Stimulated activated CD4-positive, alpha-beta T cell treated with anti-CD3 and anti-CD28 coated beads, Interleukin-12 subunit alpha, Interleukin-12 subunit beta, amount 100 ng/mL, for 24 hours (primary cell): ENCODE measurements at places on chromosomes 5 and 9.

GRCh38 chr9:129006328-129007034, 21.6 kb downstream of the SH3GLB2 start:
- DNase-seq = peak; percentile 35

GRCh38 chr5:133878236-133878555, 90.2 kb downstream of the C5orf15 start:
- no peak for DNase-seq

DNA sequence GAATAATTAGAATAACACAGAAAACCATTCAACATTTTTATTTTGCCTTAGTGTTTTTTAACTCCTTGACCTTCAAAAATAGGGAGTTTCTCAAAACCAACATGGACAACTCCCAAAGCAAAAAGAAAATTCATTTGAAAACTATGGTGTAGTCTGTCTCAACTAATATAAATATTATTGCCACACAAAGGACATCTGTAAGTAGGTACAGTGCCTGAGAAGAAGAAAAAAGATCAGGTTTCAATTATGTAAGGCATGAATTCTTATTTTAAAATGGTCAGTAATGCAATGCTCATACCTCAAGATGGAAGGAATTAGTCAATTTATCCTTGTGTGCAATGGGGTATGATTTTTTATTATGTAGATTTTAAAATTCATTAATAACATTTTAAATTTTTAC, 109.6 kb upstream of the CNTLN start:
- no peak for DNase-seq

- DNase-seq = no peak
Measured at GRCh38 chr9:86324308-86324707, 29.9 kb downstream of the TUT7 start.

DNA sequence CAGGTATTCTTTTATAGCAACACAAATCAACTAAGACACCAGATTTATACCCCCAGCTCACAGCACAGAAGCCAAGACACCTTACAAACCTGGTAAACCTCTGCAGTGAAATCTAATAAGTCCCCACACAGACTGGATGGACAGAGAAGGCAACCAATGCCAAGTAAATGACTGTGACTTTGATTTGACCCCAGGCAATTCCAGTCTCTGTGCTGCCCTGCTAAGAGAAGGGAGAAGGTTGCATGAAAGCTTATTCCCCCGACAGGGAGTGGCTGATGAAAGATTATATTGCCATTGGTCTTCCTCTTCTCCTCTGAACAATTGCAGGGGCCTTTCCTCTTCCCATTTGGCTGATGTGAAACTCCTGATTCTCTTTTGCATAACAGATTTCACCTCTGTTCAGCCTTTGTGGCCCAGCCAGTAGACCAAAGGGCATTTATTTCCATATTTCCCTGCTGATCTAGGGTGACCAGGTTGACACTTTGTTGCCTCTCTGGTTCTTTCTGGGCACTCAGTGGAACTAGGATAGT, 107.6 kb downstream of the ADRB2 start:
- no peak for DNase-seq

DNA sequence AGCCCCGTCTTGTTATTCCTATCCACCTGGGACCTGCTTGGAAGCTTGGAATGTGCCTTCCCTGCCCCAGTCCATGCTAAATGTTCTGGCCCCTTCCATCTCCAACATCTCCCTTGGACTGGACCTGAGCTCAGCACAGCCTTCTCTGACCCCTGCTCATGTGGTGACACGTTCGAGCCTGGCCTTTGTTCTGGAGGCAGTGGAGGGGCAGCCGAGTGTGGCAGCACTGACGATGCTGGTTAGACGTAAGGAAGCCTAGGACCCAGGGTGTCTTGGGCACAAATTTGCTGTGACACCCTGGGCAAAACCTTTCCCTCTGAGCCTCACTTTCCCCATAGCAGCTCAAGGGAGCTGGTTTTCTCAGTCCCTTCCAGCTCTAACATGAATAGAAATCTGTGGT, 3.9 kb downstream of the SPACA9 start:
- no peak for DNase-seq

DNA sequence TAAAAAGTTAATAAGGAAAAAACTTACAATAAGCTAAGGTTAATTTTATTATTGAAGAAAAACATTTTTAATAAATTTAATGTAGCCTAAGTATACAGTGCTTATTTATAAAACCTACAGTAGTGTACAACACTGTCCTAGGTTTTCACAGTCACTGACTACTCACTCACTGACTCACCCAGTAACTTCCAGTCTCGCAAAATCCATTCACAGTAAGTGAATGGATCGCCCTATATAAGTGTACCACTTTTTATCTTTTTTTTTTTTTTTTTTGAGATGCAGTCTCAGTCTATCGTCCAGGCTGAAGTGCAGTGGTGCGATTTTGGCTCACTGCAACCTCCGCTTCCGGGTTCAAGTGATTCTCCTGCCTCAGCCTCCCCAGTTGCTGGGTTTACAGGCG, 47.7 kb downstream of the FNIP1 start:
- no peak for DNase-seq

DNA sequence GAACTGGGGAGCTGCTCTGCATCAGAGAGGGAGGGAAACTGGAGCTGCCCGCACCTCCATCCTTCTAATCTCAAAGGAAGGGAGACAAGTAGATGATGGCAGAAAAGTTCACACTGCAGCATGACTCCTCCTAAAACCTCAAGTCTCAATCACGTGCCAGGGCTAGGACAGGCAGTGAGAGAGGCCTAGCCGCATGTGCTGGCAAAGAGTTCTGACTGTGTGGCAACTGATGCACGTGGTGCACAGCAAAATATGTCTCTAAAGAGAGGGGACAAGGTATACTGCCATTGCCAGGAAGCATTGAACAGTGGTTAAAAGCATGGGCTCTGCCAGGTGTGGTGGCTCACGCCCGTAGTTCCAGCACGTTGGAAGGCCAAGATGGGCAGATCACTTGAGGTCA, 38.1 kb downstream of the FBXO10 start:
- no peak for DNase-seq

- DNase-seq = no peak
Measured at GRCh38 chr9:91951944-91952520, 2.0 kb upstream of the ROR2 start.

- no peak for DNase-seq
Measured at GRCh38 chr9:109242014-109242413, 75.0 kb upstream of the FRRS1L start.

DNA sequence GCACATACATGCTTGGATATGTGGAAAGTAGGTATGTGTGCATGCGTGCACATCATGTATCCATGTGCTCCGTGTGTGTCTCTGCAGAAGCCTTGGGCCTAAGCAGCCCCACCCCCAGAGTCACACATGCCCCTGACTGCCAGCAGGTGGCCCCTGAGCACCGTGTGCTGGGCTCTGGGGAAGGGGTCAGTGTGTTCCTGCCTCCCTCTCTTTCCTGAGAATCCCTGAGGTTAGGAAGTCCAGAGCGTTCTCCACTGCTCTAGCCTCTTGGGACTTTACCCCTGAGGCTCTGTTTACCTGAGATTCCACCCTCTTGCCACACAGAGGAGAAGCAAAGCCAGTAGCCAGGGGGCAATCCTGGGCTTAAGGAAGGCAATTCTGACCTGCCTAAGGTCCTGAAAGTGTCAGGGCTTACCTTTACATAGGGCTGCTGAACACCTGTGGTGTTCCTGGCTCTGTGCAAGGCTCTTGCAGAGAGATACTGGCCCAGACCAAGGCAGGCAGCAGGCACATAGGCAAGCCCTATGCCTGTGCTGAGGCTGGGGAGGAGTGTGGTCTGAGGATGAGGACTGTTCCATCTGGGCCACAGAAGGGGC, 207.3 kb downstream of the TMEM38B start:
- DNase-seq = no peak

- no peak for DNase-seq
Measured at GRCh38 chr9:110975969-110976368, 62.3 kb downstream of the LPAR1 start.

- DNase-seq = no peak
Measured at GRCh38 chr5:36948650-36949049, 72.1 kb downstream of the NIPBL start.

DNA sequence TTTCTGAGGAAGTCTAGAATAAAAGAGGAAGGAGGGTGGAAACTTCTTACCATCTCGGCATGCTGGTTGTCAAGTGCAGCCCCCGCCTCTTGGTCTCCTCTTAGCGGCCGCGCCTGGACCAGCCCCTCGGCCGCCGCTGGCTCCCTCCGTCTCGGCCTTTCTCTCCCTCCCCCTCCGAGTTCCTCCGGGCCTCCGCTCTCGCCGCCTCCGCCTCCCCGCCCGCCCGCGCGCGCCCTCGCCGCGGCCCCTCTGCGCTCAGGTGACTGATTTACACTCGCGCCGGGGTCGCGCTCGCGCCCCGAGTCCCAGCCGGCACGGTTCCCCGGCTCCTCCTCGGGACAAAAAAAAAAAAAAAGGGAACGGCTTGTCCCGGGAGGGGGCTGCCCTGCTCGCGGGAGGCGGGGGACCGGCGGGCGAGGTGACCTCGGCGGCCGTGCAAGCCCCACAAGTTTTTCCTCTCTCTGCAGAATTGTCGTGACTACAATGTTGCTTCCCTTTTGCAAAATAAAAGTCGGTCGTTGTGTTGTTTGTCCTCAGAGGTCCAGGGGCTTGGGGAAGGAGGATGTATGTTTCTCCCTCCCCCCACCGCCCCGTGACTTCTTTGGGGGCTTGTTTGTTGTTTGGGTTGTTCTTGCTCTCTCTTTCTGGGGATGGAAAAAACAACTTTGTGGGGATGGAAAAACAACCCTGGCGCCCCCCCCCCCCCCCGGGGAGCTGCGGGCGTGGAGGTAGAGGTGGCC, at the start of gene BNC2:
BNC2 (minus strand) TSS at position 75 of the 740 bp plus-strand sequence; CDS start at position 53, 22 bp downstream.
- no peak for DNase-seq

GRCh38 chr9:93566408-93567270, 9.7 kb upstream of the PHF2 start:
- DNase-seq = peak; percentile 97

GRCh38 chr5:181168595-181169118, 21.3 kb downstream of the OR2V2 start:
- DNase-seq = no peak

DNA sequence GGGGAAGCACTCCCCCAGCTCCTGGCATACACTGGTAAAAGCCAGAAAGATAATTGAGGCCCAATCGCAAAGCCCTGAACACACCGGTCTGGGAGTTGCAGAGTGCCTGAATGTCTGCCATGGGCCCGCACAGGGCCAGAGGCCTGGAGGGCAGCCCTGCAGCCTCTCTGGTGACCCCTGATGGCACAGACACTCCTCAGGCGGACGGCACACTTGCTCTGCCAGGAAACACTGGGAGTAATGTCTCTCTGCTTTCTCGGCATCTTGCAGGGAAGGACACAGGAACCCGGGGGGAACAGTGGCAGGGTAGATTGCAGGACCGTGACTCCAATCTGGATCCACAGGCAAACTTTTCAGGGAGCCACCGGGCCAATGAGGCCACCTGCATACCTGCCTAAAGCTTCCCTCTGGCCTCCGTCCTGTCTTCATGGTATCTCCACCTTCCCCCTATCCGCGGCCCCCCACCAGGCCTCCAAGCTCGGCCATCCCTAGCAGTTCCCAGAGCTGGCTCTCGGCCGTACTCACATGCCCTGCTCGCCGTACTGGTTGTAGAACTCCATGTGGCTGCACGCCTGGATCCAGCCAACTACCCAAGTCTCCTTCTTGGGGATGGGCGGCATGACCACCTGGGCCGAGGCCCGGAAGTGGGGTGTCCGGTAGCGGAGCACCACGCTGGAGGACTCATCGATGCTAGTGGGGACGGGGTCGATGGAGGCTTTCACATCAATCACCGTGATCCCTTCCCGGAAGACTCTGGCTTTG, 797 bp downstream of the FAM78A start:
- no peak for DNase-seq

DNA sequence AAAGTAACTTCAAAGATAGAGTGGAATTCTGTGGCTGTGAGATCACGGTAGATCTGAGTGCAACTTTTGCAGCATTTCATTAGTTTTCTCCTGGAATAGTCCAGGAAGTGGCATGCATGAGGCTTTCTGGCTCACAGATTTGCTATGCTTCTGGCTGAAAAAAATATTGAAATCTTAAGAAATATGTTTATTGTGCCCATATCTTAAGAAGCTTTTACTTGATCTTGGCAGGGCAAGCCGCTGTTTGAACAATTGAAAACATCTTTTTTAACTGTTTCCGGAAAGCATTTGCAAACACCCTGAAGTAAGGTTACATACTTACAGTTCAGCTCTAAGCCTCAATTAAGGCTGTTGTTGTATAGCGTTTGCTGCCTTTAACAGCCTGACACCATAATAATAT, 135.7 kb upstream of the GDNF start:
- no peak for DNase-seq

GRCh38 chr9:99181206-99181605, 40.5 kb downstream of the ALG2 start:
- DNase-seq = no peak
